ENCODE measurements at places on chromosomes 1 and 21.

- DNase-seq = peak; percentile 93
These were observed at the start of gene GALNT2 for GRCh38 chr1:230066466-230067404. Gene GALNT2, plus strand, starts transcription at chr1:230067238. Its CDS starts 43 bp downstream, at chr1:230067281.

GRCh38 chr1:164759144-164759920 lies 200.3 kb downstream of the PBX1 start:
- DNase-seq = no peak

DNA sequence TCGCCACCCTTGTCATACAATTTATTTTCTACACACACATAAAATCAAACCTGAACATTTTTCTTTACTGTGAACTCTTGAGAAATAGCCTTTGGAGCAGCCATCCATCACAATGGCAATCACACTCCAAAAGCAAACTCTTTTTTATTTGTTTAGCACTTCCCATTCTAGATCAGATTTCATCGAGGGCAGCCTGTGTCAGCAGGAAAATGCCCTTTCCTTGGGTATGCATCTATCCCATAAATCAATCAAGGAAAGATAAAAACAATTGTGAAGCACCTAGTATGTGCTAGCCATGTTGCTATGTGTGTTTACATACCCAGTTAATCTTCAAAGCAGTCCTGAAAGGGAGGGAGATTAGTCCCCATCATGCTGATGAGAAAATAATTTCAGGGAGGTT lies 484.1 kb upstream of the USP24 start:
- DNase-seq = peak; percentile 54

DNA sequence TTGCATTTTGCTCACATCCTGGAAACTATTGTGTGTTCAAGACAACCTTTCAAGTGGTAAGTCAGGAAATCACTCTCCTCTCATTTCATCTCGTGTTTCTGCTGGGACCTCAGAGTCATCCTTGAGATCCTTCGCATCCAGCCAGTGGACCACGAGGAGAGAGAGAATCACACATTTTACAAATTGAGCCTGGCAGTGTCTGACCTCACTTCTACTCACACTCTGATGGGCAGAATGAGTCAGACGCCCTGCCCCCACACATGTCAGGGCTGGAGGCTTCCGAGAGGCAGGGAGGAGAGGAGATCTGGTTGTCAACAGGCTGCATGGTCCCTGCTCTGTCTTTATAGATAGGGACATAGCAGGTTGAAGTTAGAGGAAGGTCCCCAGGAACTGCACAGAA lies 509.7 kb downstream of the AJAP1 start:
- no peak for DNase-seq

DNA sequence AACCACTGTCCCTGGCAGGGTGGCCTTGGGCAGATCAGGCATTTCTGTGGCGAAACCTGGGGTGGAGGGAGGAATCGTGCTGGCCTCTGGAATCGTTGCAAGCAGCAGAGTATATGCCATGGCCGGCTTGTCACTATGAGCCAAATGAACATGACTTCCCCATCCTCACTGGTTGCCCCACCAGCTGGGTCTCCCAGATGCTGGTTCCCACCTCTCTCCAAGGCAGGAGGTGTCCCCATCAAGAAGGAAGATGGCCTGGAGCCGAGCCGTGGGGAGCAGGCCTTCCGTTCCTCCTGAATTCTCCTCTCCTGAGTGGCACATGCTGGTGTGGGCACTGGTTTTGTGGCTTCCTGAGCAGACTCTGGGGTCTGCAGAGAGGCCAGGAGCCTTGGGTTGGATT lies 60.2 kb upstream of the ACTRT2 start:
- DNase-seq = no peak

DNA sequence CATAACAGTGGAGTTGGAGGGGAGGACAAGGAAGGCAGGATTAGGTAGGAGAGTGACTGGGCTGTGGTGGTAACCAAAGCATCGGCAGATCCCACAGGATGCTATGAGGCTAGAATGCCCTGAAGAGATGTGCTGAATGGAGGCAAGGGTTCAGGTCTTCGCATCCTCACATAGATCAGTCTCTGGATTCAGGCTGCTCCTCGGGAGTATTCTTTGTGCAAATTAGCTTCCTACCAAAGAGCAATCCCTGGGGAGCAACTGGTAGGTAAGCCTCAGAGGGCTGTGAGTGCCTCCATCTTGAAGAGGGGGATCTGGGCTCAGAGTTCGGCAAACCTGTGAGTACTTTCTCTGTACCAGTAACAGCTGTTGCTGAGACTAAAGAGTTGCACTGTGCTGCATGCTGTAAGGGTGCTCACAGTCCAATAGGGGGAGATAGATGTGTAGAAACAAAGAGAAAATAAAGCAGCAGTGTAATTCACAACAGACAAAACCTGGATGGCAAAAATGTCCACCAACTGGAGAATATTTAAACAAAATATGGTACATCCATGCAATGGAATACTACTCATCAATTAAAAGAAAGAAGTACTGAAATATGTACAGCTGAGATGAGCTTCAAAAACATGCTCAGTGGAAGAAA lies 322.4 kb upstream of the DEPDC1 start:
- peak; percentile 53 for DNase-seq

GRCh38 chr21:34885125-34885524 lies 164.0 kb downstream of the RUNX1 start:
- DNase-seq = no peak

GRCh38 chr1:222844411-222844779 lies 29.6 kb downstream of the DISP1 start:
- no peak for DNase-seq

DNA sequence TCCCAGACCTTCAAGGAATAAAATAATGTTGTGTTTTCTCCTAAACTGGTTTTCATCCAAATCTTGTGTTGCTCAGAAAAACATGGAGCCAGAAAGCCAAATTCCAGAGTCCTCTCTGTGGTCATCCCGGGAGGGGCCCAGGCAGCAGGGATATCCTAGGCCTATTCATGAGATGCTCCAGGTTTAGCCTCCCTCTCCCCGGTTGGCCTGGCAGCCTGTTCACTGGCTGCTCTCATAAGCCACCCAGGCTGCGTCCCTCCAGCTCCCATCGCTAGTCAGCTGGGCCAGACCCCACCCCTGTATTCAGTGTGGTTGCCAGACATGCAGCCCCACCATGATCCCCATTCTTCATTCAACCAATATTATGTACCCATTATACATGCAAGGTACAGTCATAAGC lies 113.4 kb upstream of the F3 start:
- no peak for DNase-seq

DNA sequence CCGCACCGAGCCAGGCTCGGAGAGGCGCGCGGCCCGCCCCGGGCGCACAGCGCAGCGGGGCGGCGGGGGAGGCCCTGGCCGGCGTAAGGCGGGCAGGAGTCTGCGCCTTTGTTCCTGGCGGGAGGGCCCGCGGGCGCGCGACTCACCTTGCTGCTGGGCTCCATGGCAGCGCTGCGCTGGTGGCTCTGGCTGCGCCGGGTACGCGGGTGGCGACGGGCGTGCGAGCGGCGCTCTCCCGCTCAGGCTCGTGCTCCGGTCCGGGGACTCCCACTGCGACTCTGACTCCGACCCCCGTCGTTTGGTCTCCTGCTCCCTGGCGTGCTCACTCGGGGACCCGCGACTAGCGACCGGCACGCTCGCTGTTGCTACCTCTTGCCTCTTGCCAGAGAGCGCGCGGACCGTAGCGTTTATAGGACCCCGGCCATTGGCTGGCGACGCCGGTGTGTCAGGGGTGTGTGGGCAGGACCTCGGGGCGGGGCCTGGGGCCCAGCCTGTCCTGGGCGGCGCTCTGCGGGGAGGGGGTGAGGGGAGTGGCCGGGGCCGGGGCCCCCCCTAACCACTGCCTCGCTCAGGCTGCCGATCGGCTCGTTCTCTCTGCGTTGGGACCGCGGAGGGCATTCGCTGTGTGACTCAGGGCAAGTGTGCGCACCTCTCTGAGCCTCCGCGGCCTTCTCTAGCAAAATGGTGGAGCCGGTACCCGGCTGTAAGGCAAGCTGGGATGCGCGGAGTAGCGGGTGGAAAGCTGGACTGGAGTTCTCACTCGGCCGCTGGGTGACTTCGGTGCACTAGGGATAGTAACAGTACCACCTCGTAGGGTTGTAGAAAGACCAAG lies at the start of gene SLC2A1:
SLC2A1 (minus strand) TSS at position 381 of the 832 bp plus-strand sequence; CDS start at position 164, 217 bp downstream.
- peak; percentile 91 for DNase-seq

DNA sequence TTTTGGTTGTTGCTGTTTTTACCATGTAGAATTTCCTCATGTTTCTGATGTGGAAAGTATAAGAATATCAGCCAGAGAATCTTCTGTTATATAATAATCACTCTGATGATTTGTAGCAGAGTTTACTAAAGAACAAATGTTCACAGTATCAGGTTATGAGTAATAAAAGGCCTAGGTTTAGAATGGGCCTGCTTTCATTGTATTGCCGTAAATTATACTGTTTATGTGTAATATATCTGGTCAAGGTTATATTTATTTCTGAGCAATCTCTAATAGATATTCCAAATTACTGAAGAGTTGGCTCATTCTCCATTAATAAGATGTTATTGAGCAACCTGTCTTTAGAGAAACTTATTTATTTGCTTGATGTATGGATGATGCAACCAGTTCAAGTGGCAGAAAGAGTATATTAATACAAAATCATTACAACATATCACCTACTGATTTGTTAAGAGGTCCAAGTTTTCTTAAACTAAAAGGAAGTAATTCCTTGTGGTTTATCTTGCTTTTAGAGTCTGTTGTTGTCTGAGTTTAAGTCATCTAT lies 649.4 kb upstream of the CXADR start:
- no peak for DNase-seq

DNA sequence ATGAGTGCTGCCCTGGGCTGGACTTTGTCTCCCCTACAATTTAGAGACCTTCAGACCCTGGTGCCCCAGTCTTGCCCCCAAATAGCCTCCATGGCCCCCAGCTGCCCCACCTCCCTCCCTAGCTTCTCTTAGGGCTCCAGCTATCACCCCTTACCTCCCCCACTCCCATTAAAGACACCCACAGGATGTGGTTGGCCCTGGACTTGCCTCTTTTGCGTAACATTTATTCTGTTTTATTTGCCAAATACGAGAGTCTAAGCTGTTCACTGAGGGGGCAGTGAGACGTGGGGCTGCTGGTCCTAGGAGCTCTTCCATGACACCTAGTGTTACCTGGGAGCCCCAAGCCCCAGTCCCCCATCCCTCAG lies 4.5 kb downstream of the ZC3H12A start:
- DNase-seq = no peak

DNA sequence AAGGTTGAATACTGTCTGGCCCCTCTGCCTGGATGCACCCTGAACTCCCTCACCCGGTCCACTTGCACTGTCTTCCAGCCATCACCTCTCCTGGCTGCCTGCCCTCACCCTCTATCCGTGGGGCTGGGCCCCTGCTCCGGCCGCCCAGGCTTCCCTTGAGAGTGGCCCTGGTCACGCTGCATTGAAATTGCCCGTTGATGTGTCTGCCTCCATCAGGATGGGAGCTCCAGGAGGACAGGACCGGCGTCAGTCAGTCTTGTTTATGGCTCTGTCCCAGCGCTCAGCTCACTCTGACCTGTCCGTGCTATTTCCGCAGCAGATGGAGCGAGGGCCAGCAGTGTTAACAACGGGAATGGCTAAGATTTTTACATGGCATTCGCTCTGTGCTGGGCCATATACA lies 34.9 kb downstream of the FOXO6 start:
- peak; percentile 39 for DNase-seq

GRCh38 chr1:223244366-223245103 lies 101.5 kb upstream of the TLR5 start:
- no peak for DNase-seq

- no peak for DNase-seq
These were observed 11.5 kb downstream of the RCC2 start for GRCh38 chr1:17427696-17428660.

GRCh38 chr1:74712881-74713280 lies 20.0 kb downstream of the CRYZ start:
- DNase-seq = no peak

DNA sequence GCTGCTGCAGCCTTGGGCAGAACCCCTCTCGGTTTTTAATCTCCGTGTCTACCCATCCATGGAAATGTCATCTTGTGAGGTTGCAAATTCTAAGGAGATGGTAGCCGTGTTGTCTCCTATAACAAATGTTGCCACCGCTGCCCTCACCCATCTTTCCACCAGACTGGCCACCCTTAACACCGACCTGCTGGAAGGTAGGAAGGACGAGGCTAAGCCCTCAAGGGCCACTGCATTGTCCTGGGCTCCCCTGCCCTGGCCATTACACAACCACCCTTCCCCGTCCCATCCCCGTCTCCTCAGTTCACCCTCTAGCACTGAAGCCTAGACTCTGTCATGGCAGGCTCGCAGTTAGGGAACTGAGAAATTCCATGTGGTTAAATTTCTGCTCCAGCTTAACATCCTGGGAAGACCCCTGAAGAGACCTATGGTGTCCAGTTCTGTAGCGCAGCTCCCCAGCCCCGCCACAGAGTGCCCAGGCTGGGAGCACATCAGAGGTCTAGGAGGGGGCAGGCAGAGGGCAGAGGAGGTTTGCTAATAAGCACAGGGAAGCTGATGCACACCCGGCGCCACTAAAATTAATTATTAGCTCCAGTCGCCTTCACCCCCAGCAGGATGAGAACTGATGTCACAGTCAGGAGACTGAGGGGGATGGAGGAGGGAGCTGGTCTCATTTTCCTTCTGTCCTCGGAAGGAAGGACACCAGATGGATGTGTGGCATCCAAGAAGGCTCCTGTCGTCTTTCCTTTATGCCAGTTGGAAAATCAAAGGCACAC lies 38.3 kb downstream of the STUM start:
- no peak for DNase-seq

- DNase-seq = no peak
These were observed 120.9 kb downstream of the SYT2 start for GRCh38 chr1:202589190-202589930.

DNA sequence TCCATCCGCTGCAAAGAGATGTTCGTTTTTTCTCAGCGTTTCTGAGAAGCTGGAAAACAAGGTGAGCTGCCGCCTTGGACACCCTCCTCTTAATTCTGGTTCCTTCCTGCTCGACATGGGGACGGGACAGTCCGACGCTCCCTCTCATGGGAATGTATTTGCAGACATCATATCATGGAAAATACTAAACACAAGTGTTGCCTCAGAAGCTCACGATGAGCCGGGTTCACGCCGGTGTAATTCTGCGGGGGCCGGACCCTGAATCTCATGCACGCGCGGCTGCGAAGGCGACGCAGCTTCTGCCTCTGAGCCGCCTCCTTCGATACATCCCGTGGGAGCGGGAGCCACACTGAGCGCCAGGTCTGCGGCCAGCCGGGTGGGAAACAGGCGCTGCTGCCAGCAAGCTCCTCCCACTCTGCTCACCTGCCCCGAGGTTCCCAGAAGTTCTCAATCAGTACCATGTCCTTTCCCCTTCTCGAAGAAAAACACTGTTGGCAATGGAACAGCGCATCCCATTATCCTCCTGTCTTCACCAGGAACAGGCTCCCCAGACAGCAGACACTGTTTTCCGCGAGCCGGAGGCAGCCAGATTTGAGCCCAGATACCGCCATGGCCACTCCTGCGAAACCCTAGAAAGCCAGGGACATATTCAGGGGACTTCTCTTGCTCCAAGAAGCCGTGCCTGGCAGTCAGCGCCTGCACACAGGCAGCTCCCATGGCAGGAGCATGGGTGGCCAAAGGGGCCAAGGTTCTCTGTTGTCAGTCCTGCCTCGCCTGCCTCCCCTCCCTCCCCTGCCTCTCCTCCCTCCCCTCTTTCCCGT lies 98.0 kb downstream of the WDR4 start:
- no peak for DNase-seq

GRCh38 chr21:46117586-46118315 lies 19.8 kb downstream of the COL6A2 start:
- DNase-seq = no peak

GRCh38 chr1:2460996-2461751 lies 14.9 kb upstream of the PLCH2 start:
- no peak for DNase-seq

- no peak for DNase-seq
These were observed at the start of gene S100A8 for GRCh38 chr1:153390938-153391710. Gene S100A8, minus strand, starts transcription at chr1:153391073. Its CDS starts 538 bp downstream, at chr1:153390535.
